Activated CD4-positive, alpha-beta T cell treated with anti-CD3 and anti-CD28 coated beads, Interleukin-2, Interleukin-4, amounts not matched to agents 100 ng/mL and 50 ng/mL, durations not matched to agents 16 hours and 8 hours (primary cell): ENCODE measurements at places on chromosomes 4 and X.

GRCh38 chrX:10175319-10175871 lies 18.6 kb downstream of the CLCN4 start:
- no peak for DNase-seq

DNA sequence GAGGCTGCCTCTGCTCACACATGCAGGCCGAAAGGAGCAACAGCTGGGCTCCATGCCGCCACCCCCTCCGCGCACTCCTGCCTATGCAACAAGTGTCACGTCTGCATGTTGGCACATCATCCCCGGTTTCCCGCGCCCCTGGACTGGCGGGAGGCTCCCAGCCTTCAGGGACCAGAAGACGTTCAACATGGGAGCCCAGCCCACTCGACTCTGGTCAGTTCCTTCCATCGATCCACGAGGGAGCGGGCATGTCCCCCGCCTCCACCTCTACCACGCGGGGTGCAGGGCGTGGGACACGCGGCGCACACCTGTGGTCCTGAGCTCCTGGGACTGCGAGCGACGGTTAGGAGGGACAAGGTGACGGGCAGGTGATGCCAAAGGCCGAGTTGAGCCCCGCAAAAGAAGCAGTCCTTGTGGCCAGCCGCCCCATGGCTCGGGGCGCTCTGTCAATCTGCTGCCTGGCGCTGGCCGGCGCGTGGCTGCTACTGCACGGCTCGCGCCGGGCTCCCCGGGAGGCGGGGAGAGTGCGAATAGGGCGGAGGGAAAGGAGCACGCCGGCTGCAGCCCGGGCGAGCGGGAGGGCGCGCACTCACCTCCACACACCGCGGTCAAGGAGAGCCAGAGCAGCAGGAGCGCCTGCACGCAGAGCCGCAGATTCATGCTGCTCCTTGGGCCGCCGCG lies 645 bp downstream of the APLN start:
- DNase-seq, result peak; percentile 3

DNA sequence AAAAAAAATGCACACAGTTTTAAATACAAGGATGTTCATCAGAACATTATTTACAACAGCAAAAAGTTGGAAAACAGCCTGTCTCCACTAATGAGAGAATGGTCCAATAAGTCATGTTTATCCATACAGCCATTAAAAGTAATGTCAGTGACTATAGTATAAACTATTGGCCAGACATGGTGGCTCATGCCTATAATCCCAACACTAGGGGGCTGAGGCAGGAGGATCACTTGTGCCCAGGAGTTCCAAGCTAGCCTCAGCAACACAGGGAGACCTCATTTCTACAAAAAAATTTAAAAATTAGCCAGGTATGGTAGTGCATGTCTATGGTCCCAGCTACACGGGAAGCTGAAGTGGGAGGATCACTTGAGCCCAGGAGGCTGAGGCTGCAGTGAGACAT lies 48.1 kb upstream of the IL13RA1 start:
- no peak for DNase-seq

GRCh38 chrX:69123481-69123880 lies 41.8 kb downstream of the PJA1 start:
- DNase-seq, result no peak

DNA sequence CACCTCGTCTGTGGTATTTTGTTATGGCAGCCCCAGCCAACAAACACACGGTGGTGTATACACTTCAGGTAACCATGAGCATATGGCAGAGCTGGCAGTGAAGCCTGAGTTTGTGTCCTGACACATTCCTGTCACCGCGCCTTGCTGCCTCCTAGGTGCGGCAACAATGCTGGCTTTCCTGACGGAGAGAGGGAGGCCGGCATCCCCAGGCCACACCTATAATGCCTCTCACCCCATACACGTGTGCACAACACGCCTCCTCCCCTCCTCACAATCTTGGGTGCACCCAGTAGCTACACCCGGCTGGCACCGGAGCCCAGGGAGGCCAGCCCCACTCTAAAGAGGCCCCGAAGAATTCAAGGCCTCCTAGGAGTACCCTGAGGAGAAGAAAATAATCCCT lies 158.5 kb downstream of the NSUN7 start:
- DNase-seq, result no peak
